ENCODE measurements at places on chromosomes 16 and 17.
A peak's percentile ranks its signal among the peaks of the same experiment; 100 is the strongest.

- peak; percentile 99 for DNase-seq
Measured at GRCh38 chr17:7844292-7845154, 10.3 kb upstream of the TMEM88 start.

GRCh38 chr16:30383521-30383920 is 1.2 kb upstream of the SEPTIN1 start:
- peak; percentile 27 for DNase-seq

DNA sequence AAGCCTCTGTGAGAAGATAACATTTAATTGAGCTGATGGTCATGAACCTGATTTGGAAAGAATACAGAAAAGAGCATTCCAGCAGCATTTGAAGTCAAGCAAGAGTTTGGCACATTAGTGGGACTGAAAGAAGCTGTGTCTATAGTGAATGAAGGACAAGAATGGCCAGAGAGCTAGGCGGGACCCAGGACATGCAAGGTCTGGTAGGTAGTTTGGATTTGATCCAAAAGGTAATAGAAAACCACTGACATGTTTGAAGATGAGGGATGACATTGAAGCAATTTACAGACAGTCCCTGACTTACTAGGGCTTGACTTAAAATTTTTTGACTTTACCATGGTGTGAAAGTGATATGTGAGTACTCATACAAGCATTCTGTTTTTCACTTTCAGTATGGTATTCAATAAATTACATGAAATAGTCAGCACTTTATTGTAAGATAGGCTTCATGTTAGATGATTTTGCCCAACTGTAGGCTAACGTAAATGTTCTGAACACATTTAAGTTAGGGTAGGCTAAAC is 7.6 kb downstream of the CYB5B start:
- no peak for DNase-seq

DNA sequence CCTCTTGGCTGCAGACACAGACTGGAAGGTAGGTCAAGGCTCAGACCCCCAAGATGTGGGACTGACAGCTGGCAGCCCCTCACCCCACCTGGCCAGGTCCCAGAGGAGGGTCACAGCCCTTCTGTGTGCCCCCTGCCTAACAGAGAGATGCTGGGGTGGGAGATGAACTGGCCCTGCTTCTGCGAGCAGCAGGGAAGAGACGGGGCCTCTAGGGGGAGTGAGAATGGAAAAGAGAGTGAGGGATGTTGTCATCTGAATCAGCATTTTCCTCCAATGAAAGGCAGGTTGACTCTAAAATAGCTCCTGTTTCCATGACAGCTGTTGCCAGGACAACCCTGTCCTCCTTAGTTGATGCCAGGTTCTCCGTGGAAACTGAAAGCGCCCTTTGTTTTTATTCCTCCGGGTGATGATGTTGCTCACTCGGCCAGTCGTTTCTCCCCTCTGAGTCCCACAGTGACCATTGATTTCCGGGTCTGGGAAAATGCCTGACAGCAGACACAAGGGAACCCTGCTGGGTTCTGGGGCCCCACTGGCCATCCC is 4.9 kb upstream of the NDRG4 start:
- peak; percentile 99 for DNase-seq

DNA sequence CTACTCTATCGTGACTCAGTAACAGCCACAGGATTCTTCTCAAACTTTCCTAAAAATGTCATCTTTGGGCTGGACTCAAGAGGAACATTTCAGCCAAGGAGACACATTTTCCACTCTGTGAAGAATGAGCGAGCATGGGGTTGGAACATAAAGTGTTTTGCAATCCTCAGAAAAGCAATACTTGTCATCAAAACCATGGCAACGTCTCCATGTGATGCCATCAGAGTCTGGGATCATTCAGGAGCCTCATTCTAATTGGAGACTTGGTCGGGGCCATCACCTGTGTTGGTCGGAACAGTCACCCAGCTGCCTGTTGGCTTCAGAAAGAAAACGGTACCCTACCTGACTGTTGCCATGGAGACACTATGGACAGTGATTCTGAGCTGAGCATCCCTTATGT is 25.5 kb downstream of the MYOCD start:
- no peak for DNase-seq

DNA sequence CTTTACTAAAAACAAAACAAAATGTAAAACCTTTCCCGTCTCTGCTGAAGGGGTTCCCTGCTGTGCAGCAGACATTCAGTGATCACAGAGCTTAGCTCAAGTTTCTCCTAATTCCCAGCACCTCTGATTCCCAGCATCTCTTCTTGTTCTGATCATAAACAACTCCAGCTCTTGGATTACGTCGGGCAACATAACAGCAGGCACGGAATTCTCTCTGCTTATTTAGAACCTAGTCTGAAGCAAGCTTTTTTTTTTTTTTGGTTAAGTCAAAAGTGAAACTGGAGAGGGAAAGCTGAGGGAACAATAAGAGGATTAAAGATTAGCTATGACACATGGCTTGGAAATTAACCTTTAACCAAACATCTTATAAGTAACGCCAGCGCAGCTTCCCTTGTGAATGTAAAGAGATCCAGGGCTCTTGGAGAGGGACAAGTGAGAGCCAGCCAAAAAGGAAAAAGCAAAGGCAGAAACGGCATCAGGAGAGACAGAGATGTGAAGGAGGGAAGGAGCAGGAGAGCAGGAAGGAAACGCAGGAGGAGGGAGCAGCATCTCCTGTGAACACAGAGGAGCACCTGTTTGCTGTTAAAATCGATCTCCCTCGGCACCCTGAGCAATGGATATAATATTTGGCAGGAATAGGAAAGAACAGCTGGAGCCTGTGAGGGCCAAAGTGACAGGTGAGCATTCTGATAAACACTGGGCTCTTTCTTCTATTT is at the start of gene BCO1:
TSS of gene BCO1 (plus strand) at position 394 of the 716 bp plus-strand sequence. CDS start at position 614, 220 bp downstream.
- peak; percentile 67 for DNase-seq

DNA sequence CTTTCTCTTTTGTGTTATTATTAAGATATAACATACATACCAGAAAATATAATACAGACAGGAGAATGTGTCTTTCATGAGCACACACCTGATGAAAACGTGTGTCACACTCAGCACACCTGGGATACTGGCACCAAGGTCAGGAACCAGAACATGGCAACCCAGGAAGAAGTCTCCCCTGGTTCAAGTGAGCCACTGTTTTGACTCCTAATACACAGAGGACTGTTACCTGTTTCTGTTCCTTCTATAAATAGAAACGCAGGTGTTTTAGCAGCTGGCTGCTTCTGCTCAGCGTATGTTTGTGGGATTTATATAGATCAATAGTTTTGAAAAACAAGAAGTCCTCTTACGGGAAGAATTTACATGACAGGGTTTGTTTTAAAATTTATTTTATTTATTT is 3.5 kb downstream of the SEC14L1 start:
- DNase-seq, result no peak

DNA sequence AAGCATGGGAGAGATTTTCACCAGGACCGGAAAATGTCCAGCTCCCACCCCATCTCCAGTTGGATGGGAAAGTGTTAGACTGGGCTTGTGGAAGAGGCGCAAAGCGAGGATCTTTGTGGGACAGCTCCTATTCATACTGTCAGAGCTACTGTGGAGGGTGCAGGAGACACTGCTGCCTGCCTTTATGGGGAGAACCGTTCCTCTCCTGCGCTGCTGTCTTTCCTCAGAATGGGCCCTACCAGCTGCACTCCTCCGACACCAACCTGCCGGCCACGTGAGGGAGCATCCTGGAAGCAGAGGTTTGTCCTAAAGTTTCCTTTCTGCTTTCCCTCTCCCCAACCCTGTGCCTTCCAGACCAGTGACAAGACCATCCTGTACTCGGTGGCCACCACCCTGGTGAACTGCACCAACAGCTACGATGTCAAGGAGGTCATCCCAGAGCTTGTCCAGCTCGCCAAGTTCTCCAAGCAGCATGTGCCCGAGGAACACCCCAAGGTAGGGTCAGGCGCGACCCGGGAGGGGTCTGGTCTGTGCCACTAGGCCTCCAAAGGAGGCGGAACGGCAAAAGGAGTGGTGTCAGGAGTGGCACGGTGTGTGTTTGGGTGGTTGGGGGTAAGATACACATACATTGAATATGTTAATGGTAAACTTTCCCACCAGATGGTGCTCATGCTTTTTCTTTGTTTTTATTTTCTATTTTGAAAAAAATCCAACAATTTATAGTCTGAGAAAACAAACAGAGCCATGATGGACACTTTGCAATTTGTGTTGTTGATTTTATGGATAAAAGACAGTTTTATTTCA is 23.0 kb downstream of the SLC35G3 start:
- DNase-seq, result no peak

GRCh38 chr16:11681976-11682654 is 13.9 kb downstream of the SNN start:
- no peak for DNase-seq

DNA sequence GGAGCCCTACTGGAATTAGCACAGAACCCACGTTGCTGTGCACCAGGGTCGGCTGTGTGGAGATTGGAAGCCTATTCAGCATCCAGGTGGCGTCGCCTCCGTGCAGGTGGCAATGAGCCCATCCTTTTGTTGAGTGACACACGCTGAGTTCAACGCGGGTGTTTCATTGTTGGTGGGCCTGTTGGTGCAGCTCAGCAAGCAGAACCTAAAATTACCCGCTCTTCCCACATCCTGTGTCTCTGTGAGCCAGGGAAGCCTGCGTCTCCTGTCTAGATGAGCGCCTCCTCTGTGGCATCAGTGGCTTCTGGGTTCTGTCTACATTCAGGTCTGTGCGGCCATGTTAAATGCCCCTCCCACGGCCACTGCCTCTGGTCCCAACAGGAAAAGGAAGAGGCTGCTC is 14.5 kb downstream of the CD2BP2 start:
- no peak for DNase-seq

- peak; percentile 94 for DNase-seq
Measured at GRCh38 chr17:7440834-7441195, 1.5 kb downstream of the FGF11 start.

DNA sequence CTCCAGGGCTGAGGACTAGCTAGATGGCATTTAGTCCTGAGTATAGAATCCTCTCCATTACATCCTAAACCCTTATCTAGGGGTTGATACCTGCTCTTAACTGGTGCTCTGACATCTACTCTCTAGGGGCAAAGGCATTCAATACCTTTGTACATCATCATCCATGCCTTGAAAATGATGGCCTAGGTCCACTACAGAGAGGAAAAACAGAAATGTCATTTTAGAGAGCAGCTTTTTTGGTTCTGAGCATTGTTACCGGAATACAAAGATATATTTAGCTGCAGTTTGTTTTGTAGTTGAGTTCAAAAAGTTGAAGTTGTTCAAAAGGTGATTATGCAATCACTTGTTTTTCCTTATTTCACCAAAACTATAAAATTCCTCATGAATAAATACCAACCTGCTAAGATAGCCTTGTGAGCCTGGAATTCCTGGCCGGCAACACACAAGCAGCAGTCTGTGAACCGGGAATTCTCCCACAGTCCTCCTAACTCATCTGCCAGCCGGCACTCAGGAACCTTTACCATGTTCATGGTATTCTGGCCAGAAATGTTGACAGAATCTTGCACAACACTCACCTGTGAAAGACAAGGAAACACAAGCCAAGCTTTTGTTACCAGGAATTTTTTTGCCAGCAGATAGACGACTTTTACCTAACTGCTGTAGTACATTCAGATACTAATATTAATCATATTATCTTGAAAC is 35.4 kb downstream of the NXPH3 start:
- DNase-seq, result peak; percentile 29

DNA sequence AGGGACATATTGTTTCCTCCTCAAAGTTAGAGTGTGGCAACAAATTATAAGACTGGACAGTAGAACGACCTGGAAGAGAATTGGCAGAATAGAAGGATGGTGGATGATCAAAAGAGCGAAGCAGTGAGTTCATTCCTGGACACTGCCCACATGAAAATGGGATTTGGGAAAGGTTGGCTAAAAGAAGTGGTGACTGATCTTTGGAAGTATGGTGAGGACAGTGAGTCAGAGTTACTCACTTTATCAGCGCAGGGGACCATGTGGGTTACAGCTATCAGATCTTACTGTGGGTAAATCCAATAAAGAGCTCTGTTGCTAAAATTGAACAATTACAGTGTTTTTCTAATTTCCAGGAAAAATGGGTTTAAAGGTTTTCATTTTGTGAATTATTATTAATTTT is 2.7 kb upstream of the TANC2 start:
- DNase-seq, result peak; percentile 94

- peak; percentile 88 for DNase-seq
Measured at GRCh38 chr16:10940501-10941079, 1.7 kb downstream of the DEXI start.

DNA sequence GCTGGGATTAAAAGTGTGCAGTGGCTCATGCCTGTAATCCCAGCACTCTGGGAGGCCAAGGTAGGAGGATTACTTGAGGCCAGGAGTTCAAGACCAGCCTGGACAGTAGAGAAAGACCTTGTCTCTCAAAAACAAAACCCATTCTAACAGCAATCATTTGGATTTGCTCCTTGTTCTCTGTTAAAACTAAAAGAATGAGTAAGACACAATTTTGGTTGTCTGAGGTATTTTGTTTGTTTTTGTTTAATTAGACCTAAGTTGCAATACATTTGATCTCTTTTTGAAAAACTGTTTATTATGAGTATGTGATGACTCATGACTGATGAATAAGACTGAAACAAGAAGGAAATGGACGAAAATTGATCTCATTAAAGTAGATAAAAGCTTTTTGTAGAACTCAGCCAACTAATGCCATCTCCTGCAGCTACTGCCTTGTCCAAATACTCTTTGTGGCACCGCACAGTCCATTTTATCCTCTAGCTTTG is 29.0 kb downstream of the GLG1 start:
- DNase-seq, result peak; percentile 70

- no peak for DNase-seq
Measured at GRCh38 chr16:896261-897199, 74.3 kb downstream of the LMF1 start.

- no peak for DNase-seq
Measured at GRCh38 chr17:33955461-33955860, 299.6 kb upstream of the CCL2 start.

- DNase-seq, result peak; percentile 90
Measured at GRCh38 chr17:82804442-82805191, 35.2 kb downstream of the ZNF750 start.

DNA sequence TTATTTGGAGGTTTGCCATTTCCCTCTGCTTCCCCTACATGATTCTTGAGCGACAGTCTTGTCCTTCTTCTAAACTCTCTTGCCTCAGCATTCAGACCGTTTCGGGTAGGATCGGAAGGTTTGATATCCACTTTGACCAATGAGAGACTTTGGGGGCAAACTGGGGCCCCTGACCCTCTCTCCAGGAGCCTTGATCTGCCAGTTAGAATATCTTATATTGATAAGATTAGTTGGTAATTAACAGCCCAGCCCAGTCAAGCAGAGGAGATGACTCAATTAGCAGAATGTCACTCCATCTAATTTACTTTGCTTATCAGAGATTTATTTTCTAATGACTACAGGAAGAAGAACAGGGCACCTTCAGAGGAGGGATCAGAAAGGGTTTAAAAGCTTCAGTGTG is 532.8 kb downstream of the XYLT1 start:
- no peak for DNase-seq

- DNase-seq, result no peak
Measured at GRCh38 chr17:44496815-44497214, 6.4 kb downstream of the GPATCH8 start.
